Stimulated activated CD4-positive, alpha-beta T cell treated with anti-CD3 and anti-CD28 coated beads, Interleukin-1b, Interleukin-23, amount 100 ng/mL, for 1 hour (primary cell): ENCODE measurements at places on chromosomes 3 and 15.

GRCh38 chr3:181382656-181383055, 329.1 kb upstream of the SOX2 start:
- DNase-seq: no peak

- DNase-seq: no peak
Observed at GRCh38 chr3:37988931-37989525, 1.6 kb upstream of the VILL start.

DNA sequence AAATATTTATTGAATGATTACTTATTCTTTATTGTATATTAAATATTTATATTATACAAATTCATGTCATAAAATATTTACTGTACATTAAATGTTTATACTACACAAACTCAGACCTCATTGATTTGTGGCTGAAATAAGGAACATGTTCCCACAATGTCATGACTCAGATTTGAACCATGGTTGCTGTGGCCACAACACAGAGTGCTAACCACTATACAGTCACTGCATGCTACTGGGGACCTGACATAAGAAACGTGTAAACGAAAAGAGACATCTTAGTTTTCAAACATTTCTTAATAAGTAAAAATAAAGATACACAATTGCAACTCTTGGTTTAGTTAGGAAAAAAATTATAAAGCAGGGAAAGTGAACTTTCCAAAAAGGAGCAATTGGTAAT, 99.1 kb upstream of the AGTR1 start:
- no peak for DNase-seq

- DNase-seq: no peak
Observed at GRCh38 chr3:168086541-168087260, 9.0 kb downstream of the GOLIM4 start.

DNA sequence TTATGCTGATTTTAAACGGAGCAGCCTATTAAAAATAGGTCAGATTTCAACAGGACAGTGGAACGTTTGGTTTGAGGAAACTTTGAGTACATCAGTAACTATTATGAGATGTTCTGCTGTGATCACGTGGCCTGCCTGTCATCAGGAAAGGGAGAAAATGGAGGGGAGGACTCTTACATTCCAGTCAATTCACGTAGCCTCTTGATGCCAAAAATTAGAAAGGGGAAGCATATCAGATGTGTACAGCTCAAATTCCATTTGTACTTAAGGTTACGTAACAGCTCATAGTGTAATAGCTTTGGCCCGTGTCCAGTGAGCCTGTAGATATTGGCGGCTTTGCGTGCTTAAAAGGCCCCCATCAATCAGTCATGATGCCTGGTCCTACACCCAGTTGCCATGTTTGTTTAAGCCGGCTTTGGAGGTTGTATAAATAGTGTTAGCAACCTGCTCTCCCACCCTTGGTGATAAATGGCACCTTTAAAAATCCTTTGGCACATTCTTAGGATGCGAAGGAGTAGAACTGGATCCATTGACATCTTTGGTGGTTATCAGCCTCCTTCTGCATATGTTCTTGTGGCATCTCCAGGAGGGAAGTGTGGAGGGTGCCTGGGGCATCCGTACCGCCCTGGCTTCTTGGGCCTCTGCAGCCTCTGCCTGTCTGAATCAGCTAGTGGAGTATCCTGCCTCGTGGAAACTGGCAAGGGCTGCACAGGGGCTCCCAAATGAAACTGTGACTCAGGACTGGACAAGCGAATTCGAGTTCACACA, 163.9 kb downstream of the THSD4 start:
- DNase-seq: no peak

DNA sequence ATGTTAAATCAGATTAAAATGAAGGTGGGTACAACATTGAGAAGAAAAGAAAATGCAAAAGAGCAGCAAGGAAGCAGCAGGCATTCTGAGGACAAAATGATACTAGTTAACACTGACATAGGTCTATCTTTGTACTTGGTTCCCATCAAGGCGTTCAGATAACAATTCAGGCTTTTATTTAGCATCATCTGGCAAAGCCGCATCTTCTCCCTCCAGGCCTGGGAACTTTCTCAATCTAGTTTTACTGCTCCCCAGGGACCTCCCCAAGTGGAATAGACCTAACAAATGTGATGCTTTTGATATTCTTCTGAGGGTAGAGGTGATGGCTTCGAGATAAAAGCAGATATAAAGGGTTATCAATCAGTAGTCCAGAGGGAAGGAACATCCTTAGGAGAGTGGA, 130.6 kb downstream of the C3orf38 start:
- no peak for DNase-seq

- DNase-seq: no peak
Observed at GRCh38 chr15:62400778-62401177, 235.7 kb upstream of the C2CD4B start.

DNA sequence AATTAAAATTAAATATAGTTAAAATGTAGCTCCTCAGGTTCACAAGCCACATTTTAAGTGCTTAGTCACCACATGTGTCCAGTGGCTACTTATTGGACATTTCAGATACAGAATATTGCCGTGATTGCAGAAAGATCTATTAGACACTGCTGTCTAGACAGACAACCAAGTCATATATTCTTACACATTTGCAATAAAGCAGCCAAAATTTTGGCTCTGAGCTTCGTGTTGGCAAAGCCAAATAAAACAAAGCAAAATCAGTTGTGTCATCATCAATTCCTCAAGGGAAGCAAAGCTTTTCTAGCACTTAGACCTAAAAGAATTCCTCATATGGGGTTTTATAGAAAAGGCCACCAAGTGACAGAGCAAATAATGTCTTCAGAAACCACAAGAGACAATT, 193.1 kb upstream of the LPP start:
- DNase-seq: no peak

GRCh38 chr15:68887120-68887519, 43.2 kb upstream of the SPESP1 start:
- DNase-seq: no peak

GRCh38 chr3:130546920-130547679, 30.1 kb downstream of the COL6A6 start:
- DNase-seq: no peak

DNA sequence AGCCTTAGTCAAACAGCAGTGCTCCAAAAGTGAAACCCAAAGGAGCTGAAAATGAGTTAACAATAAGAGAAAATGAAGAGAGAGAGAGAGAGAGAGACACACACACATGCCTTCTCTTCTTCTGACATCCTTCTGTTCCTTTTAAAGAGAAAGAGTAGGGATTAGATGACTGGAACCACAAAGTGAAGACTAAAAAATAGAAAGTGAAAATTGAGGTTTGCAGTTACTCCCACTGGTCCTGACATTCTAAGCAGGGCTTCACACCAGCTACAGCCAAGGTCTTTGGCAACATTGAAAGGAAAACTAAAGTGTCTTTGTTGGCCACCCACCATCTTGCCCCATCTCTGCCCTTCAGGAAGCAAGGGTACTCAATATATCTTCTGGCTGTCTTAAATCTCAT, 59.2 kb downstream of the USP50 start:
- no peak for DNase-seq

GRCh38 chr15:88985547-88986393, 72.6 kb upstream of the MFGE8 start:
- no peak for DNase-seq

DNA sequence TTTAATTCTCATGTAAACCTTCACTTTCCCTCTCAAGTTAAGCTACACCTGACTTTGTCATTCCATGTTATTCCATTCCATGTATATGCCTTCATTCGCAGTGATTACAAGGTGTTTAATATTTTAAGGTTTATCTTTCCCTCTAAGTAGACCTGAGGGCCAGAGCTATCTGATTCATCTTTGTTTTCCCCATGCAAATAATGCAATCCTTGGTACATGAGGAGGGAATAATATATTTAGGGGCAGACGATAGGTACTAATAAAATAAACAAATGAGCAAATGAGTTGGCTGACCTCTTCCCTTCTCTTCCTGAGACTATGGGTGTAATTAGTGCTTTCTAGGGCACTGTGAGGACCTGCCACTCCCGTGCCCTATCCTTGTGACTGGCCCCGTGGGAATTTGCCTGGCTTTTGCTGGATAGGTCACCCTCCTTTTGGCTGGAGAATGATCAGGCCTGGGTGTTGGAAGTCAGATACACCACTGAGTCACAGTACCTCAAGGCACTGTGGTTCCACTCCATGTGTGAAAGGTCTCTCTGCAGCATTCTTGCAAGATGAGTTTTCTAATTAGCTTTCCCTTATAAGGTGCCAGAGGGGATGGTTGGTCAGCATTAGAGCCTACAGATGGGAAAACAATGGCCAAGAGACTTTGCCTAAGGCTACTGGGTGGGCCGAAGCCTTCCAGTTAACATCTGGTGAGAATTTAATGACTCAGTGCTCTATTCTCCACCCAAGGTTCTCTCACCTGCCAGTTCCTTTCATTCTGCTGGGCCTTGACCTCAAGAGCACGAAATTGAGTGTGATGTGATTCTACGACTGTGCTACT, 183.2 kb downstream of the P3H2 start:
- no peak for DNase-seq

GRCh38 chr3:135147657-135148056, 352.6 kb downstream of the EPHB1 start:
- no peak for DNase-seq

DNA sequence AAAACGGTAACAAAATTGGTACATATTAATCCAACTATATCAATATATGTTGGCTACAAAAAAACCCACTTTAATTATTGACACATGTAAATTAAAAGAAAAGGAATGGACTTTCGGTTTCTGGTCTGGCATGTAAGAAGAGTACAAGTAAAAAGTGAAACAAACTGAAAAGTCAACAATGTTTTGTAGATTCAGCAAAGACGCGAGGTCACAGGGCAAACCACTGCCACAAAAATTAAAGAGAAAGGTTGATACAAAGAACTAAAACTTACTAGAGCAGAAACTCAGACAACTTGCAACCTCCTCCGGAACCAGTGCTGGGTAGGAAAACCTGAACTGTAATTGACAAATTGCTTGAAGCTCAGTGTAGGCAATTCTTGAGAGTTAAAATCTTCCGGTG, 110.6 kb upstream of the ARPP21 start:
- no peak for DNase-seq

- no peak for DNase-seq
Observed at GRCh38 chr15:60389261-60390077, 8.3 kb downstream of the ANXA2 start.

DNA sequence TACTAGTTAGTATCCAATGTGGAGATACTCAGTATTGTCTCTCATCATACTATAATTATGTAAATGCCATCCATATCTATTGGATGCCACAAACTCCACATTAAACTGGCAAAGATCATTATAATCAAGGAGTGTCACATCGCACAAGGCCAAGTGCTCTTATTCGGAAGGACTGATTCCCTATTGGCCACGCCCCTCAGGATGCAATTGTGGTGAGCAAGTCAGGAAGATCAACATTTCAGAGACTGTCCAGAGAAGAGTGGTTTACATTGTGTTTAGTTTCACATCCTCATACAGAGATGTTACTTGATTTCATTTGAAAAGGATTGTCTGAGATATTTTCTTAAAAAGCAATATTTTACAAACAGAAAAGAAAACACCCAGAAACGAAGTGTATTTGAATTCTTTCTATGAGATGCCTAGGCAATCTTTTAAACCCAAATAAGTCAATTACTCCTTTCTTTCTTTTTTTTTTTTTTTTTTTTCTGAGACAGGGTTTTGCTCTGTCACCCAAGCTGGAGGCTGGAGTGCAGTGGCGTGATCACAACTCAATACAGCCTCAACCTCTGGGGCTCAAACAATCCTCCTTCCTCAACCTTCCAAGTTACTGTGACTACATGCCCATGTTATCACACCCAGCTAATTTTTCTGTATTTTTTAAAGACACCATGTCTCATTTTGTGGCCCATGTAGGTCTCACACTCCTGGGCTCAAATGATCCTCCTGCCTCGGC, 369.1 kb downstream of the RBMS3 start:
- DNase-seq: no peak

DNA sequence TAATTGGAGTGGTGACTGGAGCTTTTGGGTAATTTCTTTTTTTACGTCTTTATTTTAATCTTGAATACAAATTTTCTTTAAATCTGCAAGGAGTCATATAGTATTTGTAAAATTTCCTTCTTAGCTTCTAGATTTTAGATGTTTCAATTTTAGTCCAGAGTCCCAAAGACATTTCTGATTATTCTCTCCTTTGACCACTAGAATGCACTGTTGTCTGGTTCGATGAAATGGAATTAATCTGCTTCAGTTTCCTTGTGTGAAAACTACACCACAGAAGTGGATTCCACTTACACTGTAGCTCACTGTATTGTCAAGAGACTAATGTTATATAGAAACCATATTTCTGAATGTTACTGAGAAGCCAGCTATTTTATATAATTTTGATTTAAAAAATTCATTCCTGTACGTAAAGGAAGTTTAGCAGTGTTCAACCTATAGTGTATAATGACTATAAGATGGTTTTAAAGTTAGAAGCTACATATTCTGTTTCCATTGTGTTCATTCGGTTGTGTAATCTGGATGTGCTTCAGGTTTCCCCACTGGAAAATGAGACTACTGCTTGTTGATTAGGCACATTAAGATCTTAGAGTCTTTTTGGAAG, 6.1 kb downstream of the GRAMD1C start:
- no peak for DNase-seq

DNA sequence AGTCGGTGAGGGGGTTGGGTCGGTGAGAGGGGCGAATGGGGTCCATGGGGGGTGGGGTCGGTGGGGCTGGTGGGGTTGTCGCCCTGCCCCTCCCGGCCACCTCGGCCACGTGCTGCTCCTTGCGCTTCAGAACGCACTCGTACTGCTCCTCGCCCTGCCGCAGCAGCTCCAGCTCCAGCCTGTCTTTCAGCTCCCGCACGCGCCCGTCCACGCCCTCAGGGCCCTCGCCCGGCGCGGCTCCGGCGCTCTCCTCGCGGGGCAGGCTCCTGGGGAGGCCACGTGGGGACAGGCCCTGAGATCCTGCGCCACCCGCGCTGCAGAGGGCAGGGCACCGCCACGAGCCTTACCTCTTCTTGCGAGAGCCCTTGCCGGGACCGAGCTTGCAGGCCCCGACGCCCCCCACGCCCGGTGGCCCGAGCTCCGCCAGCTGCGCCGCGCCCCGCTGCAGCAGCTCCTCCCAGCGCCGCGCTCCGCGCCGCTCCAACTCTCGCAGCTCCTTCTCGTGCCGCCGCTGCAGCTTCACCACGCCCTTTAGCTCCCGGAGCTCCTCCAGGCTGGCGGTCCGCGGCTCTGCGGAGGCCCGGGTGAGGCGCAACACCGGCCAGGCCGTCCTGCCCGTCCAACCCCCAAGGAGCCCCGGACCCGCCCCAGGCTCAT, 8.2 kb upstream of the ANKRD63 start:
- DNase-seq: no peak

DNA sequence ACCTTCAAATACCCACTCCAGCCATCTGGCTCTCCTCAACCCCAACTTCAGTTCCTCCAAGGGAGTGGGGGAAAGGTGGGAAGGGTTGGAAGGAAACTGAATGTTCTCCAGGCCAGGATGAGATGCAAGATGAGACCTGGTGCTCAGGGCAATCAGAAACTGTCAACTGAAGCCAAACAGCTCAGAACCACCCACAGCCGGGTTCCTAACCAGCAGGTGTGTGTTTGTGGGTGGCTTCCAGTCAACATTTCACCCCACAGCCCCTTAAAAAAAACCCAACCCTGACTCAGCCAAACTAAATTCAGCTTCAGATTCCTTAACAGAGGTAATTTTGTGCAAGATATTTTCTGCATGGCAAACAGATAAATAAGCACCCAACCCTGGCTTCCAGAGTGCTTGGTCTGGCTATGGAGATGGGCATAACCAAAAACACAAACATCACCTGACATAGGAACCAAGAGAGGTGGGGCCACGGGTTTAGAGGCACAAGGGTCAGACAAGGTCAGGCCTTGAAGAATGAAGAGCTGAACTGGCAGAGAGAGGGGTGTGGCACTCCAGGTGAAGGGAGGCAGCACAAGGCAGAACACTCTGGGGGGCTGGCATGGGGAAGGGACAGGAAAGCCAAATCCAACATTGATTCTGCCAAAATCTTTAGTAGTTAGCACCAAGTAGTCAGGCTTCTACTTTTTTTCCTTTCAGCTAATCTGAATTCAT, 34.7 kb downstream of the ZNF445 start:
- no peak for DNase-seq
